ENCODE measurements at places on chromosomes 11 and 22.

GRCh38 chr22:39724390-39724789 lies 153.8 kb downstream of the CACNA1I start:
- DNase-seq: no peak

- no peak for DNase-seq
Observed at GRCh38 chr11:8291421-8292350, 28.0 kb upstream of the LMO1 start.

- no peak for DNase-seq
Observed at GRCh38 chr11:72257570-72257969, 13.6 kb upstream of the PHOX2A start.

DNA sequence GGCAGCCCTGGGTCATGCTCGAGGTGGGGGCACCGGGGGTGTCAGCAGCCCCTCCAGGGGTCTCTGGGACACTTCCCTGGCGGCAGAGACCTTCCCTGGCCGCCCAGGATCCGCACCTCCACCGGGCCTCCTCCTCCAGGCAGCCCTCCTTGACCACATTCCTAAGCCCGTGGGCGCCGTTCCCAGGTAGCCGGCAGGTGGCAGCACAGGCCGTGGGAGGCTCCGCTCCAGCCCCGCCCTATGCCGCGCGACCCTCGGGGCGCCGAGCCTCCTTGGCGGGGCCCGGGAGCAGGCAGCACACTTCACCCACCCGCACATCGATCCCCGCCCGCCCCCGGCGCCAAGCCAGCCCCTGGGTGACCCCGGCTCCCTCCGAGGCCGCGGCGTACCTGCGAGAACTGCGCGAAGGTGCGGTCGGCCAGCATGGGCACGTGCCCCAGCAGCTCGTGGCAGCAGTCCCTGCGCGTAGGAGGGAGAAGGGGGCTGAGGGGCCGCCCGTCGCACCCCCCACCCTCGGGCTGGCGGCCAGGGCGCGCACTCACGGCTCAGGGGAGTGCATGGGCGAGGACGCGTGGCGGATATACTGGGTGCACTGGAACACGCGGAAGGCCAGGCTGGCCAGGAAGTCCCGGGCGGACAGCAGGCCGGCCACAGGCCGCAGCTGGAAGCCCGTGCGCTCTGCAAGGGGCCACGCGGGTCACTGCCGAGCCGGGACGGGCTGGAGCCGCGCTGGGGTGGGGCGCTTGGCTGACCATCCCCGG lies 5.3 kb upstream of the INS start:
- no peak for DNase-seq

GRCh38 chr22:30802202-30803166 lies 107.8 kb downstream of the OSBP2 start:
- DNase-seq: peak; percentile 4

DNA sequence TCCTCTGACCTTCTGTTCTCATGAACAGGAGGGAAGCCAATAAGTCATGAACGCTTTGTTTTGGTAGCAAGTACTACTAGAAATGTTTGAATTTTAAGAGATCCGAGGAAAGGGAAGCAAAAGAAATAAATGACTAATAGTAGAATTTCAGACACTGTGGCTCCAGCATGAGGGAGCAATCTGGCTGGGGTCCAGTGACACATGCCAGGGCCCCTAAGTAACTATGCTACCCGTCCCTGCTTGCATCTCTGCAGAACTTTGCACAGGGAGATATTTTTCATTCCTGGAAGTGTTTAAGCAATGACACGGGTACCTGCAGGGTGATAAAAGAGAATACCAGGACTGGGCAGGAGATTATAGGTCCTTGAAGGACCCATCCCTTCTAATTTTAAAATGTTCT lies 7.3 kb upstream of the ADAMTS8 start:
- no peak for DNase-seq

GRCh38 chr11:123406441-123407129 lies 23.5 kb upstream of the GRAMD1B start:
- DNase-seq: no peak

DNA sequence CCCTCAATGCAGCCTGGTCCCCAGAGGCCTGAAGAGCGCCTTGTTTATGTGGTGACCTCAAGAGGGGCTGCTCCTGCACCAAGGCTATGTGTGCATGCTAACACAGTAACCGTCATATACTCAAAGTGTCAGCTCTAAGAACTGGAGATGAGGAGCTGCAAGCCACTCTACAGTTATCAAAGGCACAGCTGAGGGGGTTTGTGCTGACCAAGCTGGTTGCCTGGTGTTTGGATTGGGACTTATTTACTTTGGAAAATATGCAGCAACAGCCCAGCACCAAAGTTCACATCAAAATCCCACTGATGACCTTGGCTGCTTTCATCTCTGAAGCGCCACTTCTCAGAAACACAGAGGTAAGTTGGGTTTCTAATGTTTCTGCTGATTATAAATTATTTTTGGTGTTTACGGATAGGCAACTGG lies at the start of gene SERPIND1:
TSS of gene SERPIND1 (plus strand) at position 321 of the 420 bp plus-strand sequence. CDS start 5,200 bp downstream, outside the sequence.
- DNase-seq: no peak

- no peak for DNase-seq
Observed at GRCh38 chr22:40671369-40671768, 7.9 kb upstream of the MCHR1 start.

- no peak for DNase-seq
Observed at GRCh38 chr11:130915603-130916237, 559 bp downstream of the SNX19 start.

- no peak for DNase-seq
Observed at GRCh38 chr11:123174196-123175183, 20.6 kb downstream of the CLMP start.

GRCh38 chr11:65867284-65868071 lies 5.1 kb downstream of the EFEMP2 start:
- DNase-seq: no peak

DNA sequence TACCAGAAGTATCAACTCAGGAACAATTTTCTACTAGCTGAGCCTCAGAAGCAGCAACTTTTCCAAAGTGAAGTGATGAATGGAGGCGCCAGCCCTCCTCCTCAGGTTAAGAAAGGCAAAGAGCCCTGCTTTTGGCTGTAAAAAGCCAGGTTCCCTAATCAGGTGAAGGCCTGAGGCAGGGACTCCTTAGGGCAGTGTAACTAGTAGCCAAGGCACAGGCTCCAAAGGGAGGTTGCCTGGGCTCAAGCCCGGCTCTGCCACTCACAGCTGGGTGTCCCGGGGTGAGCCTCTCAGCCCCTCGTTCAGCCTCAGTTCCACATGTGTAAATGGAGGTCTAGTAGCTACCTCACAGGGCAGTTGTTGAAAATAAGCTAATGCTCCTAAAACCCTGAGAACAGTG lies 19.5 kb downstream of the TSKU start:
- no peak for DNase-seq

DNA sequence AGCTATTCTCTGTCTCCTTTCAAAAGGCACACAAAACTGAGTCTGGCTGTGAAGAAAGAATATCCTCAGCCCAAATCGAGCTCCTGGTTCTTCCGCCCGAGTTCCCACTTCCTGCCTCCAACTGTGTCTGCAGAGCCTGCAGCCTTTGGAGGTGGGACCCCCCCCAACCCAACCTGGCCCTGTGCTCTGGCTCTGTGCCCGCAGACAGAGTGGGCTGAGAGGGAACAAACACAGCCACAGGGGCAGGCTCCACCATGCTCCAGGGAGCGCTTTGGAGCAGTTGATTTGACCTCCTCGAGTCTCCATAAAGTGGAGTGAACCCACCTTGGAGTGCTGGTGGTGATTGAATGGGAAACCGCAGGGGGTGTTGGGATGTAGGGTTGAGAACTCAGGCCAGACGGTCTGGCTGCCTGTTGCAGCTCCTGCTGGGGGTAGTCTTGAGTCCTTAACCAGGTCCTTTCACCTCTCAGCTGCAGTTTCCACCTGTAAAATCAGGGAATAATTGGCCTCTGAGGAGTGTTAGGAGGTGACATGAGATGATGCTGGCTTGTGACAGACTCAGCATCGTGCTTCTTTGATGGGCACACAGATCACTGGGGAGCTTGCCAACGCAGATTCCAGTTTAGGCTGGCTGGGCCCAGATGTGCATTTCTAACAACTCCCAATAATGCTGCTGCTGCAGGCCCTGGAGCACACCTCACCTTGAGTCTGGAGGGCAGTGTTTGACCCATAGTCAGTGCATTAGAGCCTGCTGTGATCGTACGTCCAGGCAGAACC lies 11.4 kb downstream of the DAGLA start:
- DNase-seq: no peak

- DNase-seq: no peak
Observed at GRCh38 chr11:121041072-121041471, 17.2 kb downstream of the TBCEL start.

DNA sequence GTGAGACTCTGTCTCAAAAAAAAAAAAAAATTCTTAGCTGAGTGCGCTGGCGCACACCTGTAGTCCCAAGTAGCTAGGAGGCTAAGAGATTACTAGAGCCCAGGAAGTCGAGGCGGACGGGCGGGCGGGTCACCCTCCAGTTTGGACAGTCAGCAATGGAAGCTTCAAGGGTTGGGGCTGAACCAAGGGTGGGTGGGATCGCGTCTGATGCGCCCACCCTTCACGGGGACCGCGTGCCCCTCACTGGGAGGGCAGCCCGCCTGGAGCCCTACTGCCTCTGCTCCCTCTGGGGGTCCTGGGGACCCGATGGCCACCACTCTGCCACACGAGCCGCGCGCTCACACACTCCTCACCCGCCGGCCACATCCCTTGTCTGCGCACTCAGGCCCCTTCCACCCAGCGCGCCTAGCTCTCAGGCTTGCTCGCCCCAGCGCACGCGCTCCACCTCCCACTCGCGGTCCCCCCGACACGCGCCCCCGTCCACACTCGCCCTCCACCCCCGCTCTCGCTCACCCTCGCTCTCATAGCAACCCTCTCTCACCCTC lies 494 bp downstream of the CHID1 start:
- no peak for DNase-seq

DNA sequence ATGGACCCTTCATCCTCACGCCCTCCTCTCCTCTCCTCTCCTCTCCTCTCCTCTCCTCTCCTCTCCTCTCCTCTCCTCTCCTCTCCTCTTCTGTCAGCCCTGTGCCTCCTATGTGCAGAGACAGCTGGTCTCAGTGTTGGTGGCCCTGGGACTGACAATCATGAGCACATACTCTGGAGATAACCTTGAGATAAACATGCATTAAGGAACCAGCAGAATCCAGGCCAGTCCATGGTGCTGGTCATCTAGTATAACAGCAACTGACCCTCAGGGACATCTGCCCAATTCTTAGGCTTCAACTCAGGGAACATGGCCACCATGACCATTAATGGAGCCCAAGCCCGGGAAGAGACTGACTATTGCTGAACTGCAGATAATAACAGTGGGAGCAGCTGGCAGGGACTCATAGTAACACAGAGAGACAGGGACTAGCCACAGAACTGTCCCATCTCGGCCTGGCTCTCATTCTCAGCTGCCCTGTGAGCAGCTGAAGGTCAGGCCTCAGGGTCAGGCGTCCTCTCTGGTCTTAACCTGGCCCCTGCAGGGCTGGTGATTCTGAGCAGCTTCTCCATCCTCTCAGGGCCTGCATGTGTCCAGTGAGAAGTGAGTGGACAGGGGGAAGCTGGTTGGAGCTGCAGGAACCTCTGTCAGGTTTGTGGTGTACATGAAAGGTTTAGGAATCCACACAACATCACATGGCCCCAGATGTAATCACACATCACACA lies 45.4 kb downstream of the GGTLC2 start:
- no peak for DNase-seq

DNA sequence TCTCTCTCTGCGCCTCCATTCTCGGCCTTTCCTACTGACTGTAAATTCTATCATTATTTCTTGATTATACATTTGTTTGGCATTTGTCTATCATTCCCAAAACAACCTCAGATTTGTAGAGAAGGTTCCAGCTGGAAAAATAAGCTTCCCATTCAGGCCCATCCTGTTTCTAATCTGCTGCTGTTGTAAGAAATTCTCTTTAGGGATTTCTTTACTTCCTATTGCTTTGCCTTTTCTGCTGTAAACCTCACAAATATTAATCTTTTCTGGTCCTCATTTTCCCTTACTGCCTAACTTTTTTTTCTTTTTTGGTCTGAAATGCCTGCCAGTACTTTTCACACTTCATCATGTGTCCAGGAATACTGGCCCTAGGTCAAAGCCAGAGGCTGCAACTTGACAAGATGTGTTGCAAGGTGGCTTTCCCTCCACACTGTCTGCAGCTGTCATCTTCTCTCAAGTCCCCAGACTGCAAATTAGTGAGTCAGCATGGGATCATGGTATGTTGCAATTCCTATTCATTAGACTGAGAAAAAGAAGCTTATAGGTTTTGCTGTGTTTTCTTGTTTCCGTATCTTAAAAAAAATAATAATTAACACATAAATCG lies 858.7 kb upstream of the CHORDC1 start:
- DNase-seq: no peak

- DNase-seq: no peak
Observed at GRCh38 chr11:123838659-123839058, 32.5 kb upstream of the OR6M1 start.

- no peak for DNase-seq
Observed at GRCh38 chr22:48535868-48536540, 1291.7 kb downstream of the BRD1 start.

GRCh38 chr11:115527534-115528125 lies 23.4 kb upstream of the CADM1 start:
- no peak for DNase-seq

GRCh38 chr22:19492504-19493174 lies 12.9 kb downstream of the CDC45 start:
- no peak for DNase-seq

DNA sequence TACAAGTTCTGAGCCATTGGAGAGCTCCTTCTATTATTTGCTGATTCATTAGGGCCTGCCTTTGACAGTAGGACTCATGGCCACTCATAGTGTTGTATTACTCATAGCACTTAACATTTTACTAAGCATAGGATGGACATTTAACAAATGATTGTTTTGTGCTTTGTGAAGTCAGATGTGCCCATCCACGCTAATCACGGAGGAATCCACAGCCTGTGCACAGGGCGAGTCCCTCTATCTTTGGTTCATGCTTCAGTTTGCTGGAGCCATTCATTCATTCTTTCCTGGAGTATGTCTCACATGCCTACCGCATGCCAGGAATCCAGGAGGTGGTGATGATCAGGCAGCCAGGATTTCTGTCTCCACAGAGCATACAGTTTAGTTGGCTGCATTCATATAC lies 254.1 kb downstream of the NTM start:
- DNase-seq: no peak

- DNase-seq: no peak
Observed at GRCh38 chr11:76616676-76617552, 53.6 kb downstream of the LRRC32 start.

- no peak for DNase-seq
Observed at GRCh38 chr11:93773045-93773477, 11.0 kb upstream of the MED17 start.

- DNase-seq: no peak
Observed at GRCh38 chr22:40728731-40729189, 49.5 kb downstream of the MCHR1 start.

GRCh38 chr11:76371170-76371569 lies 9.8 kb downstream of the THAP12 start:
- DNase-seq: no peak

- DNase-seq: no peak
Observed at GRCh38 chr11:63869683-63870082, 30.8 kb downstream of the MARK2 start.

DNA sequence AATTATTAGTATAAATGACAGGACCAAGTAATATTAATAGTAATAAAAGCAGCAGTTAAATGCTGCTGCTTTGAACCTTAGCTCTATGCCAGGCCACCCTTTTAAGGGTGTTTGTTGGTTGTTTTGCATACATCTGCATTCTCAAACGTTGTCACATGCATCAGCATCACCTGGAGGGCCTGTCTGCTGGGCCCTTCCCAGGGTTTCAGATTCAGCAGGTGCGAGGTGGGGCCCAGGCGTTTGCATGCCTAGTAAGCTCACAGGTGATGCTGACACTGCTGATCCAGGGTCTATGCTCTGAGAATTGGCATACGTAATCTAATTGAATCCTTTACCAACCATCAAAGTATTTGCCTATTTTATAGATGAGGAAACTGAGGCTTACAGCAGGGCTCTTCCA lies 246.5 kb downstream of the CADM1 start:
- no peak for DNase-seq

GRCh38 chr11:36271794-36272407 lies 17.3 kb downstream of the COMMD9 start:
- no peak for DNase-seq
